PC-9 (cell line): ENCODE measurements at places on chromosomes 6 and 20. TPM values are rescaled to one million over a fixed set of nuclear protein-coding genes. Genes with fewer than 3 reads are reported as not detected.

The EMILIN3 gene
- total RNA-seq, result not detected in 2 replicates

The LPA gene
- total RNA-seq, result not detected in 2 replicates

The TOX2 gene
- 24.0 and 30.1 TPM in 2 replicates for total RNA-seq

The CLVS2 gene
- not detected in 2 replicates for total RNA-seq

The DEFB132 gene
- total RNA-seq, result not detected in 2 replicates

The UBE3D gene
- 5.5 and 6.0 TPM in 2 replicates for total RNA-seq

The PGC gene
- not detected in 2 replicates for total RNA-seq

The TGM3 gene
- not detected in 2 replicates for total RNA-seq

The TBPL1 gene
- total RNA-seq, result 11.0 and 21.7 TPM in 2 replicates

The ENPP3 gene
- not detected in 2 replicates for total RNA-seq

The OPN5 gene
- not detected in 2 replicates for total RNA-seq

The GINS1 gene
- total RNA-seq, result 26.6 and 27.8 TPM in 2 replicates

The BMP5 gene
- total RNA-seq, result 0.20 TPM in 1 of 2 replicates, not detected in the other

The HTR1E gene
- not detected in 2 replicates for total RNA-seq

The THBS2 gene
- not detected in 2 replicates for total RNA-seq

The SLC16A10 gene
- total RNA-seq, result 1.7 and 2.5 TPM in 2 replicates

- no peak for DNase-seq
These were observed 44.9 kb upstream of the TMEM170B start for GRCh38 chr6:11492464-11493290.

GRCh38 chr6:1962201-1962600, 283.2 kb downstream of the GMDS start:
- DNase-seq, result no peak

GRCh38 chr6:106448000-106448426, 87.5 kb downstream of the CRYBG1 start:
- no peak for DNase-seq

DNA sequence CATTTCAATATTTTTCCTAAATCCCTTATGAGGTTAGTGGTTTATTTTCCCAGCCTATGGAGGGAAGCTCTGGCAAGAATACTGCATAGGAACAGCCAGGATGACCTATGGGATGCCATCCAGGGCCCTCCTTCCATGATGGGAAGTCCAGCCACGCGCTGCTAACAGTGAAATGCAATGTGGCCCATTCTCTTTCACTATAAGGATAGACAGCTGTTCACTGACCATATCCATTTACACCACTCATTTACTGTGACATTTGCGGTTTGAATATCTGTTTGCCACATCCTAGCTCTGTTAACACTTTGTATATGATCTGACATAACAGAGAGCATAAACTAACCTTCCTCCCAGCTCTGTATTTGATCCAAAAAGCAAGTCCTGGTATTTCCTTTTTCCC, 471.7 kb downstream of the CBLN4 start:
- no peak for DNase-seq

DNA sequence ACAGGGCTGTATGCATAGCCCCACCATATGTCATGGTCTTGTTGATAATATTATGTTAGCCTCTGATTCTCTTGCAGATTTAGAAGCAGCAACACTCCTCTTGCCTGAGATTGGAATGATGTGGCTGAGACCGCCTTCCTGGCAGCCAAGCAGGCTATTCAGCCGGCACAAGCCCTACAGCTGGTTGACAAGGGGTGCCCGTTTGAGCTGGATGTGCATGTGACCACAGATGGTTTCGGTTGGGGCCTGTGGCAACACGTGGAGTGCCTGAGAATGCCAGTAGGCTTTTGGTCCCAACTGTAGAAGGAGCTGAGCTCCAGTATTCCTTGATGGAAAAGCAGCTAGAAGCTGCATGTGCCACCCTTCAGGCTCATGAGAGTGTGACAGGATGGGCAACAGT, 303.6 kb upstream of the POU3F2 start:
- no peak for DNase-seq

DNA sequence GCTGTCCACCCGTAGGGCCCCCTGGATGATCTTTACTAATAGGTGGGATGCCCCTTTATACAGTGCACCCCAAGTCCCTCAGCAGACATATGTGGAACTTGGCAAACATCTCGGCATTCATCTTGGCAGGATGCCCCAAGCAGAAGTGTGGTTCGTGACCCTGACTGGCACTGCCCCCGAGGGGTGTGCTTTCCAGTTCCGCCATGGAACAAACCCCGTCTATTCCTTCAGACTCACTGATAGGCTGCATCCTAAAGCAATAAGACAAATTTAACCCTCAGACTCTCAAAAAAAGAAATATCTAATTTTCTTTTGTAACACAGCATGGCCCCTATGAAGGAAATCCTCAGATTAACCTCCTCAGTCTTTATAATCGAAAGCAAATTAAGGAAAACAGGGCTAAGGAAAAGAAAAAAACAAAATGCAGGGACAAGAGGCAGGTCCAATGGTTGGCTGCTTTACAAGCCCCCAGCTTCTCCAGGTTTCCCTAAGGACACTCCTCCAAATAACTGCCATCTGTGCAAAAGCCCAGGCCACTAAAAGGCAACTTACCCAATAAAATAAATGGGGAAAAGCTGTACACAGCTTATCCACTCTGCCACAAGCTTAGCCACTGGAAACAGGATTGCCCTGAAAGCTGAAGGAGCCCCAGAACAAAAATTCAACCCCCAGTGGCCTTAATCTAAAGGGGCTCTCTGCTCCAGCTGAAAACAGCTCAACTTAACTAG, 30.5 kb upstream of the RIPK1 start:
- no peak for DNase-seq

DNA sequence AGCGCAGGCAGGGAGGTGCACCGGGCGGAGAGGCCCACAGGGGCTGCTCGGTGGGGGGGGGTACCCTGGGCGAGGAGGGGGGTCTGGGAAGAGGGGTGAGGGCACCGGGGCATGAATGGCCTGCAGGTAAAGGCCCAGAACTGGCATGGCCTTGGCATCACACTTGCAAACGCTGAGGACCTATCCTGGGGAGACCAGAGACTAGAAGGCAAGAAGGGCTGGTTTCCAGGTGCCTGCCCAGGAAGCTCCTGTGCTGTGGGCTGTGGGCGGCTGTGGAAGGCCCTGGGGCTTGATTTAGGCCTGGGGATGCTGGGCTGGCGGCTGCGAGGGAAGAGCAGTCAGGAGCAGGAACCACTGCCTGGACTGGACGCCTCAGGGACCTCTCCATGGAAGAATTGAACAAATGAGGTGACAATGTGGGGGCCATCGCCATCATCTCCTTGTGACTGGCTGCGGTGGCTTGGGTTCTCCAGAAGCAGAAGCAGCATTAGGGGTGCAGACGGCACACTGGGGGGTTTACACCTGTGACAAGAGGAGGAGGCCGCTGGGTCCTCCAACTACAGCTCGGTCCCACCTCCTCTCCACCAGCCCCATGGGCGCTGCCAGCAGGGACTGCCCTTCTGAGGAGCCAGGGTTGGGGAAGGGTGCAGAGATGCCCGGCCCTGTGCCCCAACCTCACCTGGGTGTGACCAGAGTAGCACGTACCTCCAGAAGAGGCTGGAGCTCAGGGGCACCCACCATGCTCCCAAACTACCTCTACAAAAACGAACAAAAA, 32.1 kb upstream of the IRF4 start:
- DNase-seq, result no peak

DNA sequence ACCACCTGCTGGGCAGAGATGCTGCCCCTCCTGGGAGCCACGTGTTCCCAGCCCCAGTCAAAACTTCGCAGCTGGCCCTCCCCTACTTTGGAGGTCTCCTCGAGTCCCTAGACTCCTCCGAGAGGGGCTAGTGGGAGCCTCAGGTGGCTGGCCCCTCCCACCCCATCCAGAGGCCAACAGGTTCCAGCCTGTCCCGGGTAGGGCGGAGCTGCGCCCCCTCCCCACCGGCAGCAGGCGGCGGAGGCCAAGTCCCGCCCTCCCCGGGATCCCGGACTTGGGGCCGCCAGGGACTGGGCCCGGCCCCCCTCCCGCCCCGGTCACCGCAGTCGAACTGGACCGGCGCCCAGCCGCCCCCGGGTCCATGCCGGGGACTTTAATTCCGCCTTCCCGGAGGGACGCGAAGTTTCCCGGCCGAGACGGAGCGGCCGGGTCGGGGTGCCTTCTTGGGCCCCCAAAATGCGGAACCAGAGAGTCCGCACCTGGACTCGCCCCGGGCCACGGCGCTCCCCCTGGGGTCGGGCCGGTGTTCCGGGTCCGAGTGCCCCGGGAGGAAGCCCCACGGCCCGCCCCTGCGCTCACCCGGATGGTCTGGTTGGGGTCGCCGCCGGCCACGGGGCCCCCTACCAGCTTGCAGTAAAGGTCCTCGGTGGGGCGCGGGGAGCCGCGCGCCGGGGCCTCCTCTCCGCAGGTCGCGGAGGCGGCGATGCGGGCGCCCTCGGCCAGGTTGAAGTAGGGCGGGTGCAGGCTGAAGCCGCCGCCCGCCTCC, 559 bp downstream of the LAMA5 start:
- DNase-seq, result peak; percentile 64

- DNase-seq, result no peak
These were observed 1.5 kb upstream of the VEGFA start for GRCh38 chr6:43768506-43768860.

- DNase-seq, result no peak
These were observed 82.7 kb upstream of the RALGAPA2 start for GRCh38 chr20:20795119-20795518.

DNA sequence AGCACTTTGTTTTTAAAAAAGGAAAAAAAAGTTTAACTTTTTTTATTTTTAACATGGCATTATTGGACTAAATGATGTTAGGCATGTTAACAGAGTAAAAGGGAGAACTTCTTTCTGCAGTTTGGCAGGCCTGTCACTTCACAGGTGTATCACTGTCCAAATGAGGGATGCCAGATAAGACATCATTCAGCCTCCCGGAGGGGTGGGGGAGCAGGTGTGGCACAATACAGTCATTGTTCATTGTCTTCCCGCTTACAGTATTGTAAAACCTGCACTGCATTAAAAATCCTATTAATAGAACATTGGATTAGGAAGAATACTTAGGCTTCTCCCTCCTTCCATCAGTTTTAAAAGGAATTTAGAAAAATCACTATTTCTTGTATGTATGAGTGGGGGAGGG, 80.7 kb downstream of the CARMIL1 start:
- no peak for DNase-seq

GRCh38 chr20:62723351-62723750, 14.7 kb downstream of the NTSR1 start:
- DNase-seq, result peak; percentile 17

GRCh38 chr20:19211661-19212468, 577 bp upstream of the SLC24A3 start:
- no peak for DNase-seq

DNA sequence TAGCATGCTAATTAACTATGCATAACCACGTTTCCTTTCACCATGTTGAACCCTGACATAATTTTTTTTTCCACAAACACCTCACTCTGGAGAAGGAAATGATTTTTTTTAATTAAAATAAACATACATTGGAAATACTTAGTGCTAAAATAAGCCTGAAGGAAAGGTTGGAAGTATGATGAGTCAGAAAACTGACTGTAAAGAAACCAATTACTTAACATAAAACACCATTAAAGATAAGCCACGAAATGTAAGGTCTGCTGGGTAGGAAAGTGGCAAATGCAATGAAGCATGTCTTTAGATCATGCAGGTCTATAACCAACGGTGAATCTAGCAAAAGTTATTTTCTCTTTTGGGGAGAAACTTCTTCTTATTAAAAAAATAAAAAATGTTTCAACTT, 47.5 kb downstream of the OPRM1 start:
- no peak for DNase-seq

DNA sequence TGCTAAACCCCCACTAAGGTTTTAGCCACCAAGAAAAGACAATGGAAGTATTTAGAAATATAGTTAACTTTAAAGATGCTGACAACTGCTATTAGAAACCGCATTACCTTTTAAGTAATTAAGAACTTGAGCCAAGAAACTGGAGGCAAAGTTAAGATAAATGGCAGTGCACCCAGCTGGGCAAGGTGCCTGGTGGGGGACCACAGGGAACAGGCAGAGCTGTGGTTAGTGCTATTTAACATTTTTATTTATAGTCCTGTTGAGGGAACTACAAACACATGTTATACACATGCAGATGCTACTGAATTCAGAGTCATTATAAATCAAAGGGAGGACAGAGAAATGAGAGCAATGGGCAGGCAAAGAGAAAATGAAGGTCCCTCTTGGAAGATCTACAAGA, 447.9 kb downstream of the TFAP2B start:
- no peak for DNase-seq

DNA sequence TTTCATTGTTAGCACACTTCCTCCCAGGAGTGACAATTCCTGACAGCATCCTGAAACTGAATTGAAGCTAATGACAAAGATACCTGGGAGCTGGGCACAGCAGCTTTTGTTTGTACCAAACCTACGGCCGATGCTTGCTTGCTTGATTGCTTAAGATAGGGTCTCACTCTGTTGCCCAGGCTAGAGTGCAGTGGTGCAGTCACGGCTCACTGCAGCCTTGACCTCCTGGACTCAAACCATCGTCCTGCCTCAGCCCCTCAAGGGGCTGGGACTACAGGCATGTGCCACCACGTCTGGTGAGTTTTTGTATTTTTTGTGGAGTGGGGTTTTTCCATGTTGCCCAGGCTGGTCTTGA, 84.7 kb upstream of the SCP2D1 start:
- DNase-seq, result no peak

GRCh38 chr20:64082126-64082731, 2.0 kb downstream of the LKAAEAR1 start:
- no peak for DNase-seq

DNA sequence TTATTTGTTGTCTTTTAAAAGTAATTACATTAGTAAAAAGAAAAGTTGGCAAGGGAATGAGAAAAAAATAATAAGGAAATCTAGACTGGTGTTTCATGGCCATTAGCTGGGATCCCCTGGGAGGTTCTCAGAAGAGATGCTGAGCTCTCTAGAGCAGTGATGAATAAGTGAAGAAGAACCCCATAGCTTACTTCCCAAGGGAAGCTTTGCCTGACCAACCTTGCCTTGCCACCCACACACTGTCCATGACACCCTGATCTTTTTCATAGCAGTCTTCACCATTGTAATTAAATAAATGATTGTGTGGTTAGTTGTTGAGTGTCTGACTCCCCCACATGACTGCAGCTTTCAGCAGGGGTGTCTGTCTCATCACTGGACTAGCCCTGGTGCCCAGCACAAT, 5.9 kb downstream of the C6orf163 start:
- no peak for DNase-seq

GRCh38 chr6:42923666-42924065, 5.6 kb upstream of the CNPY3 start:
- DNase-seq, result no peak

- DNase-seq, result no peak
These were observed 12.0 kb downstream of the DLGAP4 start for GRCh38 chr20:36318166-36318565.

DNA sequence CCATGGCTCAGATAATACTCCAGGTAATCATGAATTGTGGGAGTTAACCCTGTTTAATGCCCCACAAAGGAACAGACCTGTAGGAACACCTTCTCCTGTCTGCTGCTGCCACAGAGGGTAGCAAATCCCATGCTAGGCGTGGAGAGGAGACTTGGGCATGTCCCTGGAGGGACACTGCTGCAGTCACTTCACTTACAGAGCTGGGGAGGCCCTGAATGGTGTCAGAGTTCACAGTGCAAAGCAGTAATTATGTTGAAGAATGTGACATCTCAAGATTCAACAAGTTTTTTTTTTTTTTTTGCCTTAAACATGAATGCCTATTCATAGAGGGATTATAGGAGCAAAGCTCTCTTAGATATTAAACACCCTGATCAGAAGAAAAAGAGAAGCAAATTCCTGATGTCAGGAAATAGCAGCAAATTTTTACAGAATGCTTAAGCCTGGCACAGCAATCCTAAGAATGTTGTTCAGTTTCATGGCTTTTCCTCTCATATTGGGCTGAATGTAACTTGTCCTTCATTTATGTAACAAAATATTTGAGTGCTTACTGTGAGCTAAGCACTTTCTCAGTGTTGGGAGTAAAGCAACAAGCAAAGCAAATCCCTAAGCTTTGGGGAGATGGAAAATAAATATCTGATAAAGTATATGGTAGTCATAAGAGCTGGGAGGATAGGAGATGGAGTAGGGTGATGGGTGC, 45.0 kb downstream of the CARMIL1 start:
- DNase-seq, result no peak
